ENCODE measurements at places on chromosomes 2 and 18.

- DNase-seq, result no peak
Measured at GRCh38 chr2:216043949-216044348, 30.6 kb upstream of the MREG start.

- DNase-seq, result no peak
Measured at GRCh38 chr2:172373076-172373475, 54.3 kb upstream of the ITGA6 start.

- DNase-seq, result peak; percentile 65
Measured at GRCh38 chr2:64330281-64331113, 123.5 kb upstream of the LGALSL start.

GRCh38 chr18:68402784-68403183 is 312.1 kb downstream of the TMX3 start:
- no peak for DNase-seq

DNA sequence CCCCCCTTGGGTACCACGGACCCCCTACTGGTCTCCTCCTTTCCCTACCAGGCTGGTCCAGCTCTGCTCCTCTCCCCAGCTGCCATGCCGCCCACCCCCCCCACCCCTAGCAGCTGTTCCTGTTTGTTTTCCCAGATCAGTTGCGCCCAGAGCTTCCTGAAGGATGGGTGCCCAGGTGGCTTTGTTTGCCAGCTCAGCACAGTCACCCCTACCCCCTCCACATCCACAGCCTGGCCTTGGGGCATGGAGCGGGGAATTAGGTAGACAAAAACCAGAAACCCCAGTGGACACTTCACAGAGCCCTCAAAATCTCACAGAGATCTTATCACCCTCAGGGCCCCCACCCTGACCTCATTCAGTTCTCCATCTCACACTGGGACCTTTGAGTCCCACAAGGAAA is 3.7 kb upstream of the CRYBA2 start:
- DNase-seq, result no peak

DNA sequence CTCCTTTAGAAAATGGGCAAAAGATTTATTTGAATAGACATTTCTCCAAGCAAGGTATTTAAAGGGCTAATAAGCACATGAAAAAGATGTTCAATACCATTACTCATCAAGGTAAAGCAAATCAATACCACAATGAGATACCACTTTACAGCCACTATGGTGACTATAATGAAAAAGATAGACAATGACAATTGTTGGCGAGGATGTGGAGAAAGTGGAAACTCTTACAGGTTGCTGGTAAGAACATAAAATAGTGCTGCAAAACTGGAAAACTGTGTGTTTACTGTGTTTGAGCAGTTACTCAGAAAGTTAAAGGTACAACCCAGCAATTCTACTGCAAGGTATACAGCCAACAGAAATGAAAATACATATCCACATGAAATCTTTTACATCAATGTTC is 31.9 kb upstream of the RNU4ATAC start:
- DNase-seq, result no peak

All from activated CD8-positive, alpha-beta memory T cell treated with anti-CD3 and anti-CD28 coated beads for 4 hours (primary cell).